ENCODE measurements at places on chromosomes 13 and 19.

DNA sequence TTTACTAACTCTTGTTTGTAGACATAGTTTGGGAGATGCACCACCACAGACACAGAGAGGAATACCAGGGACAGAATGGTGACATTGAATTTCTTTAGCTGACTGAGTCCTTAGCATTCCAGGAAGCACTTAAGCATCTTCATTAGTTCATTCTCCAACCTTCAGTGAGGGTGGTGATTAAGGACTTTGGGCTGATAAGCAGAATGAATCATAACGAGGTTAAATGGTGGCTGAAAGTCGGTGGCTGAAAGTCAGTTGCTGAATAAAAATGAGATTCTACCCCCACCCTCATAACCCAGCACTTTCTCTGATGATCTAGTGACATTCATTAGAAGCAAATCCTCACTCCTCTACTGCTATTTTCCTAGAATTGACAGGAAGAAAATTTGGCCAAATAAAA, 10.6 kb downstream of the PCDH8 start:
- DNase-seq, result no peak

GRCh38 chr13:31093145-31093885, 68.4 kb downstream of the HSPH1 start:
- DNase-seq, result no peak

- DNase-seq, result peak; percentile 20
Measured at GRCh38 chr19:39405261-39405957, 1.2 kb upstream of the ZFP36 start.

GRCh38 chr13:98098516-98098915, 44.4 kb upstream of the FARP1 start:
- DNase-seq, result no peak

DNA sequence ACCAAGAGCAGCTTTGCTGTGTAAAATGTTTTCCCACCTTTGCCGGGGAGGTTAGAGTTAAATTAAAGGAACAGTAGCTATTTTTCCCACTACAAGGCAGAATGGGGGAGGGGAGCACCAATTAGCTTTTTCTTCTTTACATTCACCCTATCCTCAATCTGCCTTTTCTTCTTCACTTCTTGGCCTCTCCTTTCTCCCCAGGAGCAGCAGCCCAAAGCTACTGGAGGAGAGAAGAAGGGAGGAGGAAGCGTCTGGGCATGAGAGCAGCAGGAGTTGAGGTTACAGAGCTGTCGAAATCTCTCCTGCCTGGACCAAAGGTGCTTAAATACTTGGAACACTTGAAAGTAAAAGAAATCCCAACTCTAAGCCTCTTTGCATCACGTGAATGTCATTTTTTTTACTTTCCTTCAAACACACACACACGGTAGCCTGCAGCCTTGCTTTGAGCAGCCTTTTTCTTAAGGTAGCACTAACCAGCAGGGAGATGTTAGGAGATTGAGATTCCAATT, 39.0 kb upstream of the WASF3 start:
- no peak for DNase-seq

GRCh38 chr13:80109303-80109702, 231.6 kb downstream of the SPRY2 start:
- DNase-seq, result no peak

- DNase-seq, result no peak
Measured at GRCh38 chr19:33132021-33132420, at the start of gene WDR88. TSS of gene WDR88 (plus strand) at chr19:33132114. CDS start at chr19:33132170, 56 bp downstream.

DNA sequence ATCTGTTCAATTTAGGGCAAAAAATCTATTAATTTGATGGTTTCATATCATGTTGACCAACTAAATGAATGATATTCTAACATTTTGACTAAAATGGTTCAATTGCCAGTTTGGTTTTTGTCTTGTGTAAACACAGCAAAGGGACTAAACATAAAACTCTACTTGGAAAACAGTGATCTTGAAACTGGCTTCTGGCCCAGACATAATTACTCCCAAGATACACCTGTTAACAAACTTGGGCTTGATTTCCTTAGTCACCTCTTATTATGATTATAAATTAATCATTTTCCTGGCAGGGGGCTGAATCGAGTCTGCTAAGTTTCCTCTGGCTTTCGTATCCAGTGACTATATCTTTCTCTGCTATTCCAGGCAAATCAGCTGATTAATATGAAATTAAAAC, 78.0 kb upstream of the OXGR1 start:
- no peak for DNase-seq

- no peak for DNase-seq
Measured at GRCh38 chr19:17943274-17944221, 10.7 kb downstream of the CCDC124 start.

- no peak for DNase-seq
Measured at GRCh38 chr13:20387441-20387971, 138.2 kb downstream of the CRYL1 start.

DNA sequence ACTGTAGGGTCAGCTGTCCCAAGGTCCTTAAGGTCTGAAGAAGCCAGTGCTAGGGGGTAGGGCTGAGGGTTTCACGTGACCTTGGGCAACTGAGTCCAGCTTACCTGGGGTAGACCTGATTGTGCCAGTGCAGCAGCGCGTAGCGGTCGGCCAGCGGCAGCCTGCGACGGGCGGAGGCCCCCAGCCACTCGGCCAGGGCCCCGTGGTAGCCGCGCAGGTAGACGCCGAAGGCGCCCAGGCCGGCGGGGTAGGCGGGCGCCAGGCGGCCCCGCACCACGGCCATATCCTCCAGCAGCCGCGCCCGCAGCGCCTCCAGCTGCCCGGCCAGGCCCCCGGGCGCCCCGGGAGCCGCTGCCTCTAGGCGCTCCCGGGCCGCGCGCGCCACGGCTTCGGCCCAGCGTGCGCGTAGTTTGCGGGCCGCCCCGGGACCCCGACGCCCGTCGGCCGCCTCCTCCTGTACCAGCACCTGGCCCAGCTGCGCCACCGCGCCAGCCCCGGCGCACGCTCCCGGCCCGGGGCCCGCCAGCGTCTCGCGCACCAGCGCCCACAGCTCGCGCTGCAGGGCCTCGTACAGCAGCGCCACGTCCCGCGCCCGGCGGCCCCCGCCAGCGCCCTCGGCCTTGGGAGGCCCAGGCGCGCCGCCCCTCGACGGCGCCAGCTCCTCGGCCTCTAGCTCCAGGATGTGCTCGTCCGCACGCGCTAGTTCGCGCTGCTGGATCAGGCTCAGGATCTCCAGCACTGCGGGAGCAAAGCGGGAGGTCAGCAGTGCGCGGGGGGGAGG, 10.9 kb downstream of the EXOC3L2 start:
- DNase-seq, result no peak

DNA sequence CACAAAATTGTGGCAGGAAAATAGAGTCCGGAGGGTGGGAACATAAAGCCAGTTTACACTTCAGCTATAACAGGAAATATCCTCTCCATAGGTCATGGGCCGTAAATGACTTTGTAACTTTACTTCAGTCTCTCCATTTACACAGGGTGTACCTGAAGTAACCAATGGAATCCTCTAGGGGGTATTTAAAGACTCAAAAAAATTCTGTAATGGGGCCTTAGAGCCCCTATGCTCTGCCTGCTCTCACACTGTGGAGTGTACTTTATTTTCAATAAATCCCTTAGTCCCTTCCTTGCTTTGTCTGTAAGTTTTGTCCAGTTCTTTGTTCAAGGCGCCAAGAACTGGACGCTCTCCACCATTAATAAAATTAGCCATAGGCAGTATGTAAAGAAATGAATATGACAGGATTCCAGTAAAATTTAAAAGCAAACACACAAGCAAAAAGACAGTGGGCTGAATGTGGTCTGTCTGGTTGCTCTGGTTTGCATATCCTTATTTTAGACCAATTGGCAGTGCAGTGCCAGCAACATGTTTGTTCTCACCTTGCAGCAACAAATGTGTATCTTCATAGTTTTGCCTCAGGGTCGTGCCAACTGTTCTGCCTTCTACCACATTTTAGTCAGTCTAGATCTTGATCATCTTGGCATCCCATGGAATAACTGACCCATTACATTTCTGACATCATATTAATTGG, 801.5 kb upstream of the SPRY2 start:
- no peak for DNase-seq

DNA sequence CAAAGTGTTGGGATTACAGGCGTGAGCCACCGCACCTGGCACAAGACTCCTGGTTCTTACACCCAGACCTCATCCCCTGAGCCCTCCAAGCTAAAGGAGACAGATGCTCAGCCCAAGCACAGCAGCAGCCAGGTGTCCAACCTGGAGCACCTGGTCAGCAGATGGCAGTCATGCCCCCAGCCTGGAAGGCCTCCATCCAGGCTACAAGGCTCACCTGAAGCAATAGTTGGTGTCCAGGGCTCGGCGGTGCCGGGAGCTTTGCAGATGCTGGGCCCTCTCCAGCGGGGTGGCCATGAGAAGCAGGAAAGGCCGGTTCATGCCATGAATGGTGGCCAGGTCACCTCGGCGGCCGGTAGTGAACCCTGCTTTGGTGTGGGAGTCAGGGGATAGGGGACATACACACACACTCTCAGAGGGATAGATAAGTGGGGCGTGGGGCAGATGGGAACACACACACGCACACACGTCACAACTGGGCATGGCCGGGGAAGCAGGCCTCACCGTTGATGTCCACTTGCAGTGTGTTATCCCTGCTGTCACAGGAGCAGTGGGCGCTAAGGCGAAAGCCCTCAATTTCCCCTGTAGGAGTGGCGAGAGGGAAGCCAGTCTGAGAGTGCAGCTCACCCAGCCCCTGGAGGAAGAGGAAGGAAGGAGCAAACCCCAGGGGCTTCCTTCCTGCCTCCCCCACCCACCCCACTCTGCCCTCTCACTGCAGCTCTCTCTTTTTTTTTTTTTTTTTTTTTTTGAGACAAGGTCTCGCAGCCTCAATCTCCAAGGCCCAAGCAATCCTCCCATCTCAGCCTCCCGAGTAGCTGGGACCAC, 11.8 kb downstream of the TGFB1 start:
- DNase-seq, result no peak

GRCh38 chr13:111183087-111183645, 68.1 kb downstream of the ARHGEF7 start:
- DNase-seq, result no peak

DNA sequence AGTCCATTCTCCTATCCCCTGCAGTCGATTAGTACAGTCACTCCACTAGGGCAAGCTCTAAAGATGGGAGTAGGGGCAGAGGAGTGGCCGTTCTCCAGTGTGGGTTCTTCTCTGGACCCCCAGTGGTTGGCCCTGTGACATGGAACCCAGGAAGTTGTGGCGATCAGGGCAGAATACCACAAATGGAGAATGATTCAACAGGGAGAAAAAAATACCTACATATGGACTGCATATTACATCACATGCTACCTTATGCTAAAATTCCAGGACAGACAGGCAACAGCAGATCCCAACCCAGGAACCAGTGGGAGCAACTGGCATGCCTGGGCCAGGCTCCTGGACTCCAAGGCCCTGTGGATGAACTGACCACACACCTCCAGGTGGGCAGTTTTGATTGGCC, 20.4 kb downstream of the POU2F2 start:
- DNase-seq, result no peak

- DNase-seq, result peak; percentile 53
Measured at GRCh38 chr19:39038098-39038497, 5.7 kb upstream of the FBXO27 start.

GRCh38 chr13:40984668-40985366, 34.3 kb downstream of the ELF1 start:
- DNase-seq, result peak; percentile 76

- peak; percentile 39 for DNase-seq
Measured at GRCh38 chr19:46515879-46516350, 20.2 kb upstream of the PNMA8B start.

DNA sequence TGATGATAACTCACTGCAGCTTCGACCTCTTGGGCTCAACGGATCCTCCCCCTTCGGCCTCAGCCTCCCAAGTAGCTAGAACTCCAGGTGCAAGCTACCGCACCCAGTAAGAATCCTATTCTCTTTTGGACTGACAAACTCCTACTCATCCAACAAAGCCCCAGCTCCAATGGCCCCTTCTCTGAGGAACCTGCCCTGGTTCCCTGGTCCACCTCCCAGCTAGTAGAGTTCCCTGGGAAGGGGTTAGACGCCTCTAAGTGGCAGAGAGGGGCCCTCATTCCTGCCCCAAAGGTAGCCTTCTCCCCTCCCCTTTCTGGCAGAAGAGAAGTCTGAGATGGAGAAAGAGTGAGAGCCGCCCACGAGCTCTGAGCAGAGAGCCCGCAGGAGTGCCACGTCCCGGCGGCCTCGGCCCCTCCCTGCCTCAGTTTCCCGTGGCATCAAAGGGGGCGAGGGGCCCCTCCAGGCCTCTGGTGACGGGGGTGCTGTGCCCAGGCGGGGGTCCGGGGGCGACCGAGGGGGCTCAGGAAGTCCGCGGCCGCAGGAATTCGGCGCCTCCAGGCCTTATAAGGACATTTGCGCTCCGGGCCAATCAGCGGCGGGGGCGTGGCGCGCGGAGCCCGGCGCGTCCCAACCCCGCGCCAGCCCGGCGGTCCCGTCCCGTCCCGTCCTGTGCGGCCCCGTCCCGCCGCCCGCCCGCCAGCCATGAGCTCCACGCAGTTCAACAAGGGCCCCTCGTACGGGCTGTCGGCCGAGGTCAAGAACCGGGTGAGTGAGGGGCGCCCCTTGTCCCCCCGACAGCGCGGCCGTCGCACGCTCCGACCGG, at the start of gene CNN2:
Gene CNN2, plus strand, starts transcription at position 649 of the 823 bp plus-strand sequence. Its CDS starts 54 bp downstream, at position 703.
- DNase-seq, result peak; percentile 81

DNA sequence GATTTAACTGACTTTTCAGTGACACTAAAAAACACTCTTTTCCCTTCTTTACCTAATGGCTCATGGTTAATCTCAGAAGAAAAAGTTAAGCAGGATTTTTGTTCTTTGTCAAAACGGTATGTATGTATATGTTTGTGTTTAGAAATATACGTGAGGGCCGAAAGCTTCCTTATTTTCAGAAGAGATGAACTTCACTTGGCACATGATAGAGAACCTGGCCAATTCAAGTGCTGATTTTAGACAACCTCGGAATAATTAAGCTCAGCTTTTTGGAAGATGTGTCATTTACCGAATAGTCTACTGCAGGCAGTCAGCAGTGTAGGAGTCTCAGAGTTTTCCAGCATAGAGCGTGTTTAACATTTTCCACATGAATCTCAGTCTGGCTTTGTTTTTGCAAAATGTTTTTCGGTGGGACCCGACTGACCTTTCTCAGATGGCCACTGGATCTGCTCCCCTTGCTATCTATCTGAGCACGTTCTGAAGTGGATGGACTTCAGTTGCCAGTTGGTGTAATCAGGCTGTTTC, 4.6 kb downstream of the RNASEH2B start:
- DNase-seq, result no peak

GRCh38 chr19:48051335-48052033, 7.6 kb upstream of the CABP5 start:
- no peak for DNase-seq

DNA sequence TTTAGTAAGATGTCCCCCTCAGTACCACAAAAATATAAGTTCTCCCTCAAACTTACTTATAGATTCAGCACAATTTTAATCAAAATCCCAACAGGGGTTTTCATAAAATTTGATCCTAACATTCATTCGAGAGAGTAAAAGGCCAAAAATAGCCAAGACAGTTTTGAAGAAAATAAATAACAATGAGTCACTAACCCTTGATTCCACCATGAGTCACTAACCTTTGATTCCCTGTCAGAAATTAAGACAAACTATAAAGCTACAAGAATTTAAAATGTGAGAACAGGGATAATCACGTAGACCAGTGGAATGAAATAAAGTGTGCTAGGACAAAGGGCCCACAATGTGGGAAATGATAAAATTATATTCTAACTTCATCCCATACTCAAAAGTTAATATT, 320.3 kb downstream of the SUCLA2 start:
- DNase-seq, result no peak

GRCh38 chr13:93635616-93636032, 409.0 kb downstream of the GPC6 start:
- DNase-seq, result no peak

GRCh38 chr13:37956536-37956935, 87.0 kb upstream of the TRPC4 start:
- DNase-seq, result no peak
